Islet precursor cell (in vitro differentiated cells): ENCODE measurements at places on chromosomes 13 and 19.

- DNase-seq = no peak
Measured at GRCh38 chr19:7829166-7829520, 875 bp upstream of the EVI5L start.

- DNase-seq = no peak
Measured at GRCh38 chr19:33505823-33506222, 15.8 kb downstream of the PEPD start.

- DNase-seq = peak; percentile 85
Measured at GRCh38 chr19:13588957-13589833, 82.9 kb upstream of the CACNA1A start.

- DNase-seq = peak; percentile 98
Measured at GRCh38 chr19:39445196-39446111, at the start of gene SUPT5H. Gene SUPT5H (plus strand): TSS chr19:39445582. CDS start chr19:39445891, 309 bp downstream.

DNA sequence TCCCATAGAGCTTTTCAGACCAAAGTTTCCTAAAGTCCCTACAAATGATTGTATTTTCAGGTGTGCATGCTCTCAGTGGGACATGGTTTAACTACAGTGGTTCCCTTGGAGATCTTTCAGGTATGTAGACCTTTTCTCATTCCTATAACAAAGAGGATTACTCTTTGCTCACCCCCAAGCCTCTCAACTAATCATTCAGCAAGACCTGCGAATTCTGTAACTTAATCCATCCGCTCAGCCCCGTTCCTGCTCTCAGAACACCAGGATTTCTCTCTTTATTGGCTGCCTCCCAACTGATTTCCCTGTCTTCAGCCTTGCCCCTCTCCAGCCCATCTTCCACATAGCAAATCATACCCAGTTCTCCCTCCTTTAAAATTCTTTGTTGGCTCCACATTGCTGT, 253.6 kb downstream of the MTUS2 start:
- no peak for DNase-seq

GRCh38 chr13:34869696-34870095, 72.4 kb upstream of the NBEA start:
- DNase-seq = no peak

- no peak for DNase-seq
Measured at GRCh38 chr19:18299654-18300053, 18.2 kb upstream of the JUND start.

DNA sequence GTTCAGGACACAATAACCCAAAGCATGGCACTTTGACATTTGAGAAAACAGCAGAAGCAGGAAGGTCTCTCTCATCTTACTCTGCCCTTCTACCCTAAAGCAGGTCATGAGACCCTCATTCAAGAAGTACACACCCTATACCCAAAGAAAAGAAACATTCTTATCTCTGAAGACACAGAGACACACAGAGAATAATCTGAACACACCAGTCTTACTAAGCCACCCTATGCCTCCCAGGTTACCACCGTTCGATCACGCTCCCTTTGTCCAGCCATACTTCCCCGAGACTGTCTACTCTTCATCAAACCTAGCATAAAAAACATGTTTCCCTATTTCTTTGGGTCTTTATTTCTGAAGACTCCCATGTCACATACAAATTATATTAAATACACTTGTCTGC, 66.5 kb upstream of the ANKRD10 start:
- no peak for DNase-seq

- DNase-seq = no peak
Measured at GRCh38 chr19:43618921-43619261, 538 bp downstream of the ZNF428 start.

GRCh38 chr19:17997969-17998826, 9.8 kb upstream of the ARRDC2 start:
- peak; percentile 64 for DNase-seq

DNA sequence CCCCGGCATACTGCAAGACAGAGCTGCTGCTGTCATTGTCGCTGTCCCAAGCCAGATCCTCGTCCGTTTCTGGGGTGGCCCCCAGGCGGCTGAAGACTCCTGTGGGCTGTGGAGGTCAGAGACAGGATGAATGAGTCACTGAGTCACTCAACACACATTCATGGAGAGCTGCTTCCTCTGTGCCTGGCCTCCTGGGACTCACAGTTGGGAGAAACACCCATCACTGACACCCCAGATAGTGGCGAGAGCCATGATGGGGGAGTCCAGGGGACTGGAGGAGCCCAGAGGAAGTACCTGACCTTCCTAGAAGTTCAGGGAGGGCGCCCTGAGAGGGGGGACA, 26.0 kb downstream of the C19orf47 start:
- DNase-seq = no peak

- peak; percentile 40 for DNase-seq
Measured at GRCh38 chr13:111491021-111491420, 170.6 kb downstream of the TEX29 start.

DNA sequence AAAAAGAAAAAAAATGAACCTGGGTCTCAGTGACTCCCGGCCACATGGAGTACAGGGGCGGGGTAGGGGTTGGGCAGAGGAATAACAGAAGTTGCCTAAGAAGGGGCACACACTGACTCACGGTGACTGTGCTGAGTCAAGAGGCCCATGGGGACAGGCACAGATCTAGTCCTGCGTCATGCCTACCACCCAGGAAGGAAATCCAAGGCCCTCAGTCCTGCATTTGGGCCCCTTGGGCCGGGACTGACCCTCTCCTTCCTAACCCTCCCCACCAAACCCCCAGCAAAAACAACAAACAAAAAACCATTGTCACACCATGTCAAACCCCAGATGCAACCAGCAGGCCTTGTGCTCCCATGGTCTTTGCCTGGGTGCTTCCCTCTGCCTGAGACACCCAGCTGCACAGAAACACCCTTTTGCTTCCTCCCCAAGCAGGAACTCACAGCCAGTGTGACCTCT, 9.6 kb upstream of the NOTCH3 start:
- no peak for DNase-seq

DNA sequence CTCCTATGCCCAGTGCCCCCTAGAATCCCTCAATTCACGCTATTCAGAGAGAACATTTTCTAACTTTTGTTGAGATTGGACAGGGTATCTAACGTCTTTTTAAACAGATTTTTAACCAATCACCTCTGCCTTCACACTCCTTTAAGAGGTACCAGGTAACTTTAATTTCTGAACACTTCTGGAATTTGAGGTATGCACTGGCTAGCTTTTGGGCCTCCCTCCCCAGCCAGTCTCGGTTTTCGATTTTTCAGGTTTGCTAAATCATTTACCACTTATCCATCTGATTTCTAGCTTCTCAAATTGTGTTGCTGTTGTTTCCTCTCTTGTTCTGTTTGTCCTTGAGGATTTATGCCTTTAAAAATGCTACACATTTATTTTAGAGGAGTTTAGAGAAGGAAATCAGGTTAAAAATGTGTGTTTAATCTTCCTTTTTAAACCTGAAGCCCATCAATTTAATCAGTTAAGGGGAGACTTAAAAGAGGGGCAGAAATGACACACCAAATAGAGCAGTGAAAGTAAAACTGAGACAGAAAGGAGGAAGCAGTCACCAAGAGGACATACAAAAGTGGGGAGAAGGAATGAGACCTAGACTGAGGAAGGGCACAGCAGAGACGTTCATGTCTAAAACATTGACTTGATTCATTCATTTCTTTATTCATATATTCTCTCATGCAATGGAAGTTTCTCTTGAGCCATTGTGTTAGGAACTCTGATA, 139.6 kb upstream of the HTR2A start:
- DNase-seq = no peak

DNA sequence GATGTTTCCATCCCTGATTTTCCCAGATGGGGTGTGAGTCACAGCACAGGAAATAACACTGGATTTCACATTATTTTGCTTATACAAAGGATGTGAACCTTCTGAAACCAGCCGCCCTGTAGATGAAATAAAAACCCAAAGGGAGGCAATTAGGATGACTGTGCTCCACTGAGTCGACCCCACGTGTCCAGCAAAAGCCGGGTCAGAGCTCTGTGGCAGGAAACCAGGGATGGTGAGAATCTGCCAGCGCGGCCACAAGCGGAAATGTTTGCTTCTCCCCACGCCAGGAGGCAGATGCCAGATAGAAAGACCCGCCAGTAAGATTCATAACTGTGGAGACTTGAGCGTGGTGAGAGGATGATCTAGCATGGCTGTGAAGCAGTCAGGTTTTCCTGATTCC, 764.4 kb downstream of the LIG4 start:
- no peak for DNase-seq

GRCh38 chr13:102132777-102133295, 269.0 kb downstream of the FGF14 start:
- DNase-seq = no peak

DNA sequence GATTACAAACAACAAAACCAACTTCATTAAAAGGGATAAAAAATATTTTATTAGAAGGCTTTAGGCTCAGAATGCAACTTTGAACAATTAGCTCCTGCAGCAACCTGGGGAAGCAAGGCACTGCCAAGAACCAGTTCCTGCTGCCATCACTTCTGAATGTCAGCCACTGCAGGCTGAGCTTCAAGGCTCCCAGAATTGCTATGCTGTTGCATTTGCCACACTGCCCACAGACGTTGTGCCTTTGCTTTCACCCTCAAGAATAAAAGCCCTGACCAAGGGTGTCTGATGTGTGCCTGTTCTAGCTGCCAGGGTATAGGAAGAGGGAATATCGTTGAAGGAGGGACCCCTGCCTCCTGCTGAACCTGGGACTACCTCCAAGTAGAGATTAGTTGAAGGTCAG, 238.4 kb downstream of the ITGBL1 start:
- DNase-seq = no peak

GRCh38 chr13:53343361-53343744, 314.7 kb downstream of the OLFM4 start:
- DNase-seq = no peak

DNA sequence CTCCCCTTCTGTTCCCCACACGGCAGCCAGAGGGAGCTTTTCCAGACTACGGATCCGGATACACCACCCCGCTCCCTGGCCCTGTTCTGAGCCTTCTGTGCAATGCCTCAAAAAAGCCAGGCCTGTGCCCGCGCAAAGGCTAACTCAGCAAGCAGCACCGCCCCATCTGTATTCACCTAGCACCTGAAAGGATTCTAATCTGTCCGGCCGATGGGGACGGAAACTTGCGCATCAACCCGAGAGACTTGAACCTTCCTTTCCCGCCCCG, 589 bp downstream of the ZBTB45 start:
- peak; percentile 85 for DNase-seq

- no peak for DNase-seq
Measured at GRCh38 chr19:38942471-38943181, 11.9 kb downstream of the MRPS12 start.

GRCh38 chr19:459724-460511, 915 bp downstream of the SHC2 start:
- peak; percentile 77 for DNase-seq

GRCh38 chr19:883661-884211, 9.3 kb downstream of the MED16 start:
- peak; percentile 99 for DNase-seq

DNA sequence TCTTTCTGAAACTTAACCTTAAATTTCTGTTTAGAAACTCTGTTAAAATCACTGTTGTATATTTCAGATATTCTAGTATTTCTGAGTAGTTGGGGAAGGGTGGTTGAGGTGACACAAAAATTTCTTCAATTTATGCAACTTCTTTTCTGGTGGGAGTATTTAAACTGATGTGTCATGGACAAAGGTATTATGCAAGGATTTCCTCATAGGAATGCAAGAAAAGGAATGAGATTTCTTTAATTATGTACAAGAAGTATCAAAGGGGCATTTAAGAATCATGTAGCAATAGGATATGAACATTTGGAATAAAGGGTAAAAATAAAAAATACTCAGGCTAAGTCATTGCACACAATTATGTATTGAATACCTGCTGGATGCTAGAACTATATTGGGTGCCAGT, 575.8 kb upstream of the KLF12 start:
- DNase-seq = no peak

DNA sequence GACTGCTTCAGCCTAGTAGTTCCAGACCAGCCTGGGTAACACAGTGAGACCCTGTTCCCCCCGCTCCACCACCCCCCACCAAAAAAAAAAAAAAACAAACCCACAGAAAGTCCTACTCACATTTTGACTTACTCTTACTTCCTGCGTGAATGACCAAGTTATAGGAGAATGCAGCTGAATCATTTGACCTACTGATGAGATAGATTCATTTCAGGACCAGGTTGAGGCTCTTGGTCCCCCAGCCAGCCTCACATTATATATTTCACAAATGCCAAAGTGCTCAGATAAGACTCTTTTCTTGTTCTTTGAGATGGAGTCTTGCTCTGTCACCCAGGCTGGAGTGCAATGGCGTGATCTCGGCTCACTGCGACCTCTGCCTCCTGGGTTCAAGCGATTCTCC, 70.2 kb downstream of the KLF5 start:
- no peak for DNase-seq

- no peak for DNase-seq
Measured at GRCh38 chr13:105363261-105364190, 1171.9 kb downstream of the EFNB2 start.

GRCh38 chr13:94028234-94028633, 451.2 kb downstream of the DCT start:
- no peak for DNase-seq

DNA sequence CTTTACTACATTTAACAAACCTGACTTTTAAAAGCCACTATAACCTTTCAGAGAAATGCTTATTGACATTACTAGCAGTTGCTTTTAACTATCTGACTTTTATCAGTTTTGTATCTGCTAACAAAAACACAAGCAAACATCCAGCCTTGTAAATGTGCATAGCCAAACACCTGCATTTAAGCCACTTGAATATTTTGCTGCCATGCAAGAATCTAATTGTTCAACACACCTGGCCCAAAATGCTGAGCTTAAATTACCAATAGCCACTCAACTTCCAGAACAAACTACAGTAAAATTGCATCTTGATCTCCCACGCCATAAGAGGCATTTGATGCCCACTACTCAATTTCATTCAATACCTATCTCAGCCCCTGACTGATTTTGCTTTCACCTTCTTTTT, 9.3 kb downstream of the ZIC5 start:
- DNase-seq = no peak

DNA sequence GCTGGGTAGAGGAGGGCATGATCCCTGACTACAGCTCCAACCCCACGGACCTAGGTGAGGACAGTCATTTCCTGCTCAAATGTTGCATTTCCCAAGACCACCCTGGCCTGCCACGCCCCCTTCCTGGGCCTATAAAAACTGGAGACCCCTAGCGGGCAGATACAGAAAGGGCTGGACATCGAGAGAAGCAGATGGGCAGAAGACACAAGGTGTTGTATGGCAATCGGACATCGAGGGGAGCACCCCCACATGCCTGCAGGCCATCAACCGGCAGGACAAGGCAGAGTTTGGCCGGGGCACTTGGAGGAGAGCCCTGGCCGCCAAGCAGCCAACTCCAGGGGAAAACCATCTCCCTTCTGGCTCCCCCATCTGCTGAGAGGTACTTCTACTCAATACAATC, 746.4 kb downstream of the PCDH9 start:
- no peak for DNase-seq

GRCh38 chr19:15288146-15288963, 44.0 kb downstream of the BRD4 start:
- no peak for DNase-seq

DNA sequence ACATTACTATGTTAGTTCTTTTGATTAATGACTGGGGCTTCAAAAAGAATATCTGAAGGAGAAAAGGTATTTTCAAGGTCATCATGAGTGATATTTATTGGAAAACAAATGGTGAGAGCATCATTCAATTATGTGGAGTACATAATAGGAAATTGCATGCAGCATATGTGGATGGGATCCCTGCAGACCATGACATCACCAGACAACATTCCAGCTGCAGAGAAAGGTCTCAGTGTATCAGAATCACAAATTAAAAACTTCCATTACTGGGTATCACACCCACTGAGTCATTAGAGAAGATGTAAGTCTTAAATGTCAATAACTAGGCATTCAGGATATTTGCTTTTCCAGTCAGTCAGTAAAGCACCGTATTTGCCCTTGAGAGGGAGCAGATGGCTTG, 574.4 kb upstream of the SLC10A2 start:
- DNase-seq = no peak

- DNase-seq = no peak
Measured at GRCh38 chr13:67087527-67087926, 142.6 kb downstream of the PCDH9 start.
